T-helper 2 cell treated with Interferon-gamma antibody and Interleukin-4, amounts not matched to agents 100 ng/mL and 5 ng/mL, for 36 hours (primary cell): ENCODE measurements at places on chromosomes 4 and X. TPM values are rescaled to one million over a fixed set of nuclear protein-coding genes. Genes with fewer than 3 reads are reported as not detected.

FGFBP2 gene
- 0.36 and 1.1 TPM in 2 replicates for total RNA-seq

AVPR2 gene
- not detected in 2 replicates for total RNA-seq

RBM10 gene
- 58.0 and 58.7 TPM in 2 replicates for total RNA-seq

TEX13D gene
- not detected in 2 replicates for total RNA-seq
